Activated naive CD8-positive, alpha-beta T cell treated with anti-CD3 and anti-CD28 coated beads for 36 hours (primary cell): ENCODE measurements at places on chromosomes 11 and 22.

DNA sequence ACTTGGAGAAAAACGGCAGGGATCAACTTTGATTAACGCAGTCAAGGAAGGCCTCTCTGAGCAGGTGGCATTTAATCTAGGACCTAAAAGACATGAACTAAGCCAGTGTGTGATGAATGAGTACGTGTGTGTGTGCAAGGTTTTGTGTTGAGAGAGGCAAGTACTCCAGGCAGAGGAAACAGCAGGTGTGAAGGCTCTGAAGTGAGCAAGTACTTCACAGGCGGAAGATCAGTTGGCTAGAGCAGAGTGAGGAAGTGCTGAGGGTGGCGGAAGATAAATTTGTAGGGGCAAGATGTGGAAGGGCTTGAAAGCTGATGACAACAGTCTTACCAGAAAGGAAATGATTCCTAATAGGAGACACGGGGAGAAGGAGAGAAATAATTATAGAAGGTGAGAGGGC, 6.8 kb downstream of the APIP start:
- DNase-seq = no peak

DNA sequence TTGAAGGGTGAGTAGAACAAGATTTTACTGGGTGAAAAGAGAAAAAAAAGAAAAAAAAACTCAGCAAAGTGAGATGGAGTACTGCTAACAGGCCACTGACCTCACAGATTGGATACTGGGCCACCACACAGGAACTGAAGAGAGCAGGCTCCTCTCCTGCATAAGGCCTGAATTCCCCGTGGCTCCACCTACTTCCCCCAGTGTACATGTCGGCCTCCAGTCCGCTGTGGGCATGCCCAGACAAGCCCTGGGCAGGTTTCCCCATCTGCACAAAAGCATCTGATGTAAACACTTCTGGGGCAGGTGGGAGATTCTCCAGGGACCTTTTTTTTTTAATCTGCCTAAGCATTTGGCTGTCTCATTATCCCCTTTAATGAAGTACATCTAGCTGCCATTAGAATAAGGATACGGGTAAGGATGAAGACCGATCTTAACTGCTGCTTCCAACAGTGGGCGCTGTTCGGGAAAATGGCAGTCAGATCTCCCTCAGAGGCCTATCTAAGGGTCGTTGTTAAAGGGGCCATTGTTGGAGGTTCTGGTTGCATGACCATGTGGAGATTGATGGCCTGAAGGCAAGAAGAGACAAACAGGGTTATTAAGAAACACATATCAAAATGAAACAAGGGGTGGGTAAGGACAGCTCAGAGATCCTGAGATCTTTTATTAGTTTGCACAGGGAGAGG, 48.5 kb downstream of the MS4A13 start:
- no peak for DNase-seq

- DNase-seq = no peak
Measured at GRCh38 chr22:17047656-17048055, 37.1 kb upstream of the IL17RA start.

GRCh38 chr11:89433278-89433677, 57.9 kb downstream of the NOX4 start:
- no peak for DNase-seq

- no peak for DNase-seq
Measured at GRCh38 chr11:62269654-62270278, at the start of gene SCGB2A2. TSS of gene SCGB2A2 (plus strand) at chr11:62270158. CDS start at chr11:62270217, 59 bp downstream.

GRCh38 chr22:41289671-41290070, 3.7 kb upstream of the RANGAP1 start:
- DNase-seq = no peak
